ENCODE measurements at places on chromosomes 13 and 19.

GRCh38 chr13:53136554-53137215, 108.1 kb downstream of the OLFM4 start:
- DNase-seq, result no peak

- DNase-seq, result no peak
Observed at GRCh38 chr13:91122766-91123165, 224.7 kb upstream of the MIR17HG start.

- DNase-seq, result no peak
Observed at GRCh38 chr19:48373567-48373966, 9.4 kb downstream of the SYNGR4 start.

- no peak for DNase-seq
Observed at GRCh38 chr13:49303533-49304252, 56.0 kb downstream of the CDADC1 start.

GRCh38 chr19:36152352-36153091, at the start of gene COX7A1:
COX7A1 (minus strand) TSS chr19:36152447; CDS start chr19:36152407, 40 bp downstream.
- DNase-seq, result no peak

- DNase-seq, result no peak
Observed at GRCh38 chr13:40876020-40876738, 86.8 kb downstream of the SLC25A15 start.

DNA sequence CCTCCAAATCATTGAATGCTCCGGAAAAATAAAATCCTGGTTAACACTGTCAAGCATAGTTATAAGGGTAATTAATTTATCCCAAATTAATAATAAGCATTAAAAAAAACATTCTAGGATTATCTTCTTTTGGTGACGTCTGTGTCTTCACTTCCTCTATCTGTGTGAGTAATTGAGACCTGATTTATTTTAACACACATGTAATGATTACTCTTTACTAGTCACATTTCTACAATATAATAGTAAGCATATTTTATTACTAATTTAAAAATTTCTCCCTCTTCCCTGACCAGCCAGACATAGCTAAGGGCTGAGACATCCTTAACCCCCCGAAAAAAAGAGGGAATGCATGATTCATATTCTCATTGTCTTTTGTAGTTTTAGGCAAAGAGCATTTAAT, 2.3 kb downstream of the FNDC3A start:
- no peak for DNase-seq

- DNase-seq, result no peak
Observed at GRCh38 chr13:112795277-112795676, 105.4 kb downstream of the ATP11A start.

- no peak for DNase-seq
Observed at GRCh38 chr13:106276876-106277275, 258.6 kb downstream of the EFNB2 start.

- DNase-seq, result no peak
Observed at GRCh38 chr13:113666951-113667701, at the start of gene GRK1. GRK1 (plus strand) TSS chr13:113667219; CDS start chr13:113667387, 168 bp downstream.

DNA sequence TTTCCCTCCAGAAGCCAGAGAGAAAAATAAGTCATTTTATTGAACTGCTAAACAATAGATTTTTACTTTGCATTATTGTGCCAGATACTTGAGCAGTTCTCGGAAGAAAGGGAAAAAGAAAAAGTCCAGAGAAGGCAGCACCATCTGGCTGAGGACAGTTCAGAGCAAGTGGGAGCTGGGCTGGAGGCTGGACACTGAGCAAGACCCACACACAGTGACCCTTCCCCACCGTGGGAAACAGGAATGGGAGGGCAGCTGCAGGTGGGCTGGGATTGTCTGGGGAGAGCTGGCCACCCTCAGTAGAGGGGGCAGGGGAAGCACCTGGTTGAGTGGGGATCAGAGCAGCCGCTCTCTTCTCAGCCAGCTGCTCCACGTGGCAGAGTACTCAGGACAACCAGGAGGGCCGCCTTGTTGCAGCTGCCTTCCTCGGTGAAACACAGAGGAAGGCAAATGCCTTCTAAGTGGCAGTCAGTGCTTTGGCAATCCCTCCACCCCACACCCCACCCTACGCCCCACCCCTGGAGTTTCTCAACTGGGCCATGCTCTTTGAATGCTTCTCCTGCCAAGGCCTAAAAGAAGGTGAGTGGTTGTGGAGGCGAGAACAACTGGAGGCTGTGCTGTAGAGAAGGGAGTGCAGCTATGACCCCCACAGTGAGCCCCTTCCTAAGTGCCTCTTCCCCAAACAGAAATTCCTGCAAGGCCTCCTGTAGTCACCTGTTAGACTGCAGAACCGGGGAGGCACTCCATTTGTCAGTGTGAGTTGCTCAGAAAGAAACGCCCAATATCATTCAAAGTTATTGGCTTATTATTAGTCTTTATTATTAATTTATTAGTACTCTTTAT, 179.3 kb downstream of the ZIC5 start:
- DNase-seq, result no peak

GRCh38 chr19:8025316-8025715, 19.9 kb upstream of the ELAVL1 start:
- DNase-seq, result no peak

DNA sequence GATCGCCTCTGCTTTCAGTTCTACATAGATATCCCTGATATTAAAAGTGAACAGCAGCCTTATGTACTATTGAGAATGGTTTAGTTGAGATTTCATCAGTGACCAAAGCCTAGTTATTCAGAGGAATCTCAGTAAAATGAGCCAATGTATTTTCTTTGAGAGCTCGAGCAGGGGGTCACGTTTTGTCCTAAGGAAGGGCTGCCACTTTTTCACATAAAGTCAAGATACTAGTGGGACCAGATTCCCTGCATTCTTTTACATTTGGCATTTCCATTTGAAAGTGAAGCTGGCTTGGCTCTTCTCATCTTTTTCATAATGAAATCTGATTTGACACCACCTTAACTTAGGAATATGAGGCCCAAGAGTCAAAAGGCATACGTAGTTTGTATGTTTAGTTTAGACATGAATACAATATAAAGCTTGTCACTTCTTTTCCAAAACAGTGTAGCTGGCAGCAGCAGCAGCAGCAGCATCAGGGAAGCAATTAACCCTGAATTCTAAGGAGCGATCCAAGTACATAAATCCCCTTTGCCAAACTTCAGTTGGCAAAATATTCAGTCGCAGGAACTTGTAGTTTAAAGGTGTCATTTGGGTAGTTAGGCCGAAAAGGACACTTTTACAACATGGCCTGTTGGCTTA, 1752.2 kb upstream of the PCDH20 start:
- no peak for DNase-seq

GRCh38 chr13:111046590-111047141, 68.4 kb upstream of the ARHGEF7 start:
- DNase-seq, result no peak

GRCh38 chr13:31213651-31214289, 14.0 kb downstream of the B3GLCT start:
- DNase-seq, result no peak

GRCh38 chr19:58056261-58056660, 2.8 kb upstream of the ZNF135 start:
- DNase-seq, result no peak

- no peak for DNase-seq
Observed at GRCh38 chr13:61148691-61149315, 266.8 kb downstream of the PCDH20 start.

DNA sequence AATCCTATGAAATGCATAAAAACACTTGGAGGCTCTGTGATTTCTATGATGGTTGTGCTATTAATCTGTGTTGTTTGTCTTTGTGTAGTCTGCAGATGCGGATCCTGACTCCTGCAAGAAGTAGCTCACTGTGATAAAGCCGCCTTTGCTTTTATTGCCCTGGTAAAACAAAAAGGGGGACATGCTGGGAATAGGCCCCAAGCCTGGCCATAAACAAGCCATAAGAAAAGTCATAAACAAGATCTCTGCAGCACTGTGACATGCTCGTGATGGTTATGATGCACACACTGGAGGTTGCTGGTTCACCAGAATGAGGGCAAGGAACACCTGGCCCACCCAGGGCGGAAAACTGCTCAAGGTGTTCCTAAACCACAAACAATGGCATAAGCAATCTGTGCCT, 26.6 kb upstream of the ZNF266 start:
- no peak for DNase-seq

DNA sequence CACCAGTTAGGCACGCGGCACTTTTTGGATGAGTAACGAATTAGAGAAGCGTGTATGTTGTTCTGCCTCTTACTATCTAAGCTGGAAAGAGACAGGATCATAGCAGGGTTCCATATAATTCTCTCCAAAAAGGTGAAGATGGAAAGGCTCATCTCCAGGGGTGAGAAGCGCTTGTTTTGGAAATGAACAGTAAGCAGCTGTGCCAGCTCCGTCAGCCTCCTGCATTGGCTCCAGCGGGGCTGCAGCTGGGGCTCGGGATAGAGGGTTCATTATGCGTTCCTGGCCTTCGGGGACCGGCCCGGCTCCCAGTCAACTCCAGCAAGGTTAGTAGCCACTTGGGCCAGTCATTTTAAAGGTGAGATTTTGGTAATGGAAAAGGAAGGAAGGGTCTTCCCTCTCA, 155.5 kb downstream of the COL4A1 start:
- DNase-seq, result no peak

DNA sequence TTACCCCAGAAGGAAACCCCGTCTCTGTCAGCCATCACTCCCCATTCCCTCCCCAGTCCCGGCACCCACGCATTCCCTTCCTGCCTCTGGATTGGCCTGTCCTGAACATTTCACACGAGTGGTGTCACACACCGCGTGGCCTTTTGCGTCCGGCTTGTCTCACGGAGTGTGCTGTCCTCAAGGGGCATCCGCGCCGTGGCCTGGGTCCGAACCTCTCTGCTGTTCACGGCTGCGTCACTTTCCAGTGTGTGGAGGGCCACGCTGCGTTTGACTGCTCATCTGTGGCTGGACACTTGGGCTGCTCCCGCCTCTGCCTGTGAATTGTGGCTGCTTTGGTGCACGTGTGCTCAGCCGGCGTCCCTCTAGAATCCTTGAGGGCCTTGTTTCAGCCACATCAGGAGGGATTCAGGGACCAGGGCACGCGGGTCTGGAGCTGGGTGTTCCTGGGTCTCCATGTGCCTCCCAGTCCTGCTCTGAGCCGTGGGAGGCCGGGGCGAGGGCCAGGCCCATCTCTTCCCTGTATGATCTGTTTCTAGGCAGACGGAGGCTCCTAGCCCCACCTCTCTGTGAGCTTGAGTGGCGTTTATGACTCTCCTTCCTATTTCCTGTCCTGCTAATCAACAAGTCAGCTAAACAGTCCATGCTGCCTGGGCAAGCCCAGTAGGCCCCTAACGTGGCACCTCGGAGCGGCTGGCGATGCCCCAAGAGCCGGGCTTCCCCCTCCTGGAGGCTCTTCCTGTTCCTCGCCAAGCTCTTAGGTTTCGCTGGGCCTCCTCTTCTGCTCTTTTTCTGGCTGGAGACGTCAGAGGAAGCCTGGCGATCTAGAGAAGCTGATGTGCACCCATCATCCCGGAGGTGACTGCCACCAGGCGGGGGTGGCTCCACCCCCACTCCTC, 8.1 kb downstream of the STK11 start:
- no peak for DNase-seq

GRCh38 chr13:96003304-96003703, 49.9 kb downstream of the UGGT2 start:
- no peak for DNase-seq

DNA sequence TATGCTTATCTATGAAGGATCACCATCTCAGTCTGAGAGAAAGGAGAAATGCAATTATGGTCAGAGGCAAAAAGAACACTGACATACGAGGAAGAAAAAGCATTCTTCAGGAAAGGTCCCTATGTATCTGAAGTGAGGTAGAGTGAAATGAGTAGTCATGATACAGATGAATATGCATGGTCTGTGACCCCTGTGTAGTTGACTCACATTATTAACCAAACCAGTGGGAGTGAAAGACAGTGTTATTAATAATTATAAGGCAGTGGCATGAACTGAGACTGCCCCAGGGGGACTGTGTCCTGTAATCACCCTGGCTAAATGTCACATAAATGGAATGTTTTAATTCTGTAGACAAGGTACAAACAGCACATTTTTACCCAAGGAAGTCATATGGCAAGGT, 1320.2 kb upstream of the PCDH9 start:
- DNase-seq, result no peak

DNA sequence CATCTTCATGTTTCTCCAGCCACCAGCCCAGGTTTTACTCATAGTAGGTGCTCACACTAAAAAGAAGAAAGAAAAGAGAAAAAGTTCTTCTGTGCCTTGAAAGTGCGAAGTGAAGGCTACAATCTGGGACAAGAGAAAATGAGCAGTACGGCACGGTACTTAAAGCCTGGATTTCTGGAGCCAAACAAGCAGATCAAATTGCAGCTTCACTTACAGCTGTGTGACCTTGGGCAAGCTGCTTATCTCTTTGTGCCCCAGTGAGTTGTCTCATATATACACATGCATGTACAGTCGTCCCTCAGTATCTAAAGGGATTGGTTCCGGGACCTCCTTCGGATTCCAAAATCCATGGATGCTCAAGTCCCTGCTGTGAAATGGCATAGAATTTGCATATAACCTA, 41.8 kb downstream of the GSX1 start:
- no peak for DNase-seq

DNA sequence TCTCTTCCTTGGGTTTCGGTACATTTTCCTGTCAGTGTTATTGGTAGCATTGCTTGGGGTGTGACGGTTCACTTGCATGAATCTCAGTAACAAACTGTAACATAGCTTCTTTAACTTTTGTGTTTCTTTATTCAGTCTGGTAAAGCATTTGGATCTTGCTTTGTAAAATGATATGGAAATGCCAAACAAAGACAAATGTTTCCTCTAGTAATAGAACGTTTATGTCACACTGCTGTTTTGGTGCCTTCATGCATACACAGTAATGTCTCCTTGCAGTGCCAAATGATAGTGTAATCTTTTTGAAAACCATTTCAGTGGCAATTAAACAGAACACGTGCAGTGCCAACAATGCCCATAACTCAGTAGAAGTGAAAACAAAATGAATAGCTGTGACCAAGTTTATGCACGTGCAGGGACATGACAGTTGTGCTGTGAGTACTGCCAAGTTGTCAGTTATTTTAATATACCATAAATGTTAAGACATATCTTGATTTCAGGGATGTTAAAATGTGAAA, 110.8 kb downstream of the RXFP2 start:
- no peak for DNase-seq

DNA sequence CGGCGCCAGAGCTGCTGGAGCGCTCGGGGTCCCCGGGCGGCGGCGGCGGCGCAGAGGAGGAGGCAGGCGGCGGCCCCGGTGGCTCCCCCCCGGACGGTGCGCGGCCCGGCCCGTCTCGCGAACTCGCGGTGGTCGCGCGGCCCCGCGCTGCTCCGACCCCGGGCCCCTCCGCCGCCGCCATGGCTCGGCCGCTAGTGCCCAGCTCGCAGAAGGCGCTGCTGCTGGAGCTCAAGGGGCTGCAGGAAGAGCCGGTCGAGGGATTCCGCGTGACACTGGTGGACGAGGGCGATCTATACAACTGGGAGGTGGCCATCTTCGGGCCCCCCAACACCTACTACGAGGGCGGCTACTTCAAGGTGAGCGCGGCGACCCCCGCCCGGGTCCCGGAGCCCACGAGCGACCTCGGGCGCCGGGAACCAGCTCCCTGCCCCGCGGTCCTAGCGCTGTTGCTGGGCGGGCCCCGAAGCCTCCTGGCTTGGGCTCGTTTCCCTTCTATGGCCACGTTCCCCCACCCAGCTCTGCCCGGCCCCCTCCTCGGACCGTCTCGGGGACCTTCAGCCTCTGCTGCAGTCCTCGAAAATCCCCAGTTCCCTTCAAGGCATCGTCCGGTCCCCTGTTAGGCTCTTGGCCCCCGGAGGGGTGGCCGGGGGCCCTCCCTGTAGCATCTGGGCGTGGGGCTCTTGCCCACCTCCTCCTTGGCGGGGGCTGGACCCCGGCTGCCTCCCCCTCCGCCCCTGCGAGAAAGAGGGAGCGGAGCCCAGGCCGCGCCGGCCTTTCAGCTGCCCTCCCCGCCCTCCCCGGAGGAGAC, at the start of gene CDC34:
Gene CDC34 (plus strand): TSS at position 8 of the 808 bp plus-strand sequence. CDS start 172 bp downstream, at position 180.
- DNase-seq, result no peak

Data from stimulated activated CD8-positive, alpha-beta memory T cell treated with anti-CD3 and anti-CD28 coated beads, Interleukin-15, amount 100 ng/mL, for 24 hours (primary cell).